SJCRH30 (cell line): ENCODE measurements at places on chromosomes 4 and X. TPM values are rescaled to one million over a fixed set of nuclear protein-coding genes. Genes with fewer than 3 reads are reported as not detected.

- peak; percentile 40 for DNase-seq
Measured at GRCh38 chr4:83771113-83771705, 235.3 kb downstream of the GPAT3 start.

GRCh38 chr4:157706155-157706554 is 466.7 kb downstream of the GASK1B start:
- DNase-seq = no peak

DNA sequence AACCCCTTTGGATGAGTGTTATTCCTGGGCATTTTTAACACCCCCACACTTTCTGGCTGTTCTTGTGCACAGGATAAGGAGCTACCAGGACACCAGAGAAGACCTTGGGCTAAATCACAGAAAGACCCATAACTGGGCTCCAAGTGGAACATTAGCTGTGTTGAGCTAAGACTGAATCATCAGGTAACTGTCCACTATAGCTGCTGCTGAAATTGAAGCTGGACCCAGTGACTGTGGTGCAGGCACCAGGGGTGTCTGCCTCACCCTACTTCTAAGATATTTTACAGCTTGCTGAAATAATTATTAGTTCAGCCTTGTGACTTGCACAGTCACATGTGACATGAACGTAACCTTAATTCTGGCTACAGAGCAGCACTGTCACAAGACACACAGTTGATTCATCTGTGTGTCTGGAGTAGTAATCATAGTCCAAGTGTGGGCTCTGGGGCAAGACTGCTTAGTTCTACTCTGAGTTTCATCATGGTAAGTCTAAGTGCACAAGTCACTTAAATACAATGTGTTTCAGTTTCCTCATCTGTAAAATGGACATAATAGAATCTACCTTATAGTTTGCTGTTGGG is 127.4 kb downstream of the SLC39A8 start:
- no peak for DNase-seq

The GIMD1 gene
- total RNA-seq = not detected in 2 replicates

- no peak for DNase-seq
Measured at GRCh38 chrX:53018627-53019026, 30.0 kb upstream of the GPR173 start.

DNA sequence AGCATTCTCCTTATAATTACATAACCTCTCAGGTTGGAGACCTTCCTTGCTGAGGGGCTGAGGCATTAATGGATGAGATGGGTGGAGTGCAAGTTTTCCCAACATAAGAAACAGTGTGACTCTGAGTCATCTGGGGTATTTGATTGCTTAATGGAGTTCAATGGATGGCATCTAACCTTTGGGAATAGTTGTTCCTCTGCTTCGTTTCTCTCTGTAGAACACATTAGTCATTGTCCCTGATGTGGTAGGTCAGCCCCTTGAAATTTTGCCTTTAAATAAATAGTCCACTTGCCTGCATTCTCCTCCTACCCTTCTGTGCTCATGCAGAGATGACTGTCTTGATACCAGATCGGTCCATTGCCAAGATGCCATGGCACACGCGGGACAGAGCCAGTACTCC is 38.6 kb downstream of the SLITRK2 start:
- DNase-seq = no peak

The USP17L21 gene
- total RNA-seq = not detected in 2 replicates

The SPANXA2 gene
- total RNA-seq = not detected in 2 replicates

The DNAJB14 gene
- 23.8 and 26.1 TPM in 2 replicates for total RNA-seq

DNA sequence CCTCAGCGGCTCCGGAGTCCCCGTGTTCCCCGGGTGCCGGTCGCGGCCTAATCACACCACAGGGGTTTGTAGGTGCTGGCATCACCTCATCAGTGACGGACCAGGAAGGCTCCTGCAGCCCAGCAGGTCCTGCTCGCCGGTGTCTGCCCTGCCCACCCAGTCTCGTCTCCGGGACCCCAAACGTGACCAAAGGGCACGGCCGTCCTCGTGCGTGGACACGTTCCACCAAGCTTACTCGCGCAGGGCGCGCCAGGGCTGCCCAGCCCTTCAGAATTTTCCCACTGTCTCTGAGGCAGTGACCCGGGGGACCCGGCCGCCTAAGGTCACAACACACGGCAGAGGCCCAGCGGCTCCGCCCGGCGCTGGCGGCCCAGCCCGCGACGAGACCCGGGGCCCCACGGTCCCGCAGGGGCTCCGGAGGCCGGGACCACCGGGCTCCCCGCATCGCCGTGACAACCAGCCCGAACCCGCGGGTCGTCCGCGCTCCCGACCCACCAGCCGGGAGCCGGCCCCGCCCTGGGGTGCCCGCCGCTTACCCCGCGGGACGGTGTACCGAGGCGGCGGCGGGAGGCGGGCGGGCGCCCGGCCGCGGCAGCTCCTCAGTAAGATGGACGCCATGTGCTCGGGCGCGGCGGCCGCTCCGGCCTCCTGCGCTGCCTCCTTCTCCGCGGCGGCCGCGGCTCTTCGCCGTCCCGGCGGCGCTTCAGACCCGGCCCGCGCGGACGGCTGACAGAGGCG is 454 bp downstream of the LETM1 start:
- peak; percentile 22 for DNase-seq

GRCh38 chr4:164700471-164700870 is 53.5 kb upstream of the SMIM31 start:
- peak; percentile 16 for DNase-seq

The BMP15 gene
- total RNA-seq = not detected in 2 replicates

The FAM9B gene
- 0.58 and 0.69 TPM in 2 replicates for total RNA-seq

DNA sequence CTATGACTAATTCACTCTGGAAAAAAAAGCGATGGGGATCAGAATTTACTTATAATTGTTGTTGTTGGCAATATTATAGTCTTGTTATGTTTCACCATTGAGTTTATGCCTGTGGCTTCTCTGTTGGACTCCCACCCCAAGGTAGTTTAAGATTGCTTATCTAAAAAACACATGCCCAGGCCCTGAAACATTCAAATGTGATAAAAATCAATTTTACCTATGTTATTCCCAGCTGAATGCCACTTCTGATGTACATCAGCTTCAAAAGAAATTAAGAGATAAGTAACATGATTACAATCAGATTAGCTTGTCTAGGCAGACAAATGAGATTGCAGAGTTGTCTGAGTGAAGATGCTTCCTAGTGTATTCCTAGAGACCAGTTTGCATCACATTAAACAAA is 484.7 kb downstream of the PCDH7 start:
- no peak for DNase-seq

DNA sequence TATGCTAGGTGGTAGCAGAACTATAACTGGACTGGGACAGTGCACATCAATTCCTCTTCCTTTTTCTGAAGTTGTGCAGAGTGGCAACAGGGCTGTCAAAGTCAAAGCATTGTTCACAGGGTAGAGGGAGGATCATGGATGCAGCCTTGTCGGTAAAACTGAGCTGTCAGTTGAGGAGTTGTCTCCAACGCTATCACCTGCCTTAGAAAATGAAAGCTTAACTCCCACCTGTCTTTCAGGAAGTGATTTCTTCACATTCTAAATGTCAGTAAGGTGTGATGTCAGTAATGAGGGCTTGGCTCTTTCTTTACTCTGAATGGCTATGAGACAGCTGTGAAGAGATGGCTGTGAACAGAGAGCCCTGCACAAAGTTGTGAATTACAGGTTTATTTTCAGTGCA is 66.4 kb upstream of the BANK1 start:
- DNase-seq = no peak

- no peak for DNase-seq
Measured at GRCh38 chrX:9610771-9611392, 146.0 kb downstream of the TBL1X start.

DNA sequence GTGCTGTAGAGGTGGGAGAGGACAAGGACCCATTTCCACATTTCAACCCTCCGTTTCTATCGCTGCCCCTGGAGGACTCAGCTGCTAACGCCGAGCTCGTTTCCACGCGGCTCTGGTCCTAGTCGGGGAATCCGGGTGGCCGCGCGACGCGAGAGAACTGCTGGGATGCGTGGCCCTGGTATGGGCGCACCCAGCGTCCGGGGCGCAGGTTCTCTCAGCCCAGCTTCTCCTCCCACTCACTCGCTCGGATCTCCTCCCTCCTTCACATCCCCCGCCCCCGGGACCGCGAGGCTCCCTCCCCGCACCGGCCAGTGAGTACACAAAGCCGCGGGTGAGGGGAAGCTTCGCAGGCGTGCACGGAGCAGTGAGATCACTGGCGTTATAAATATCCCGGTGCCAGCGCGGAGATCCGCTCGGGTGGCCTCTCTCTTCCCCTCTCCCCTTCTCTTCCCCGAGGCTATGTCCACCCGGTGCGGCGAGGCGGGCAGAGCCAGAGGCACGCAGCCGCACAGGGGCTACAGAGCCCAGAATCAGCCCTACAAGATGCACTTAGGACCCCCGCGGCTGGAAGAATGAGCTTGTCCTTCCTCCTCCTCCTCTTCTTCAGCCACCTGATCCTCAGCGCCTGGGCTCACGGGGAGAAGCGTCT is at the start of gene FGF5:
Gene FGF5, plus strand, starts transcription at position 412 of the 649 bp plus-strand sequence. Its CDS starts 161 bp downstream, at position 573.
- DNase-seq = peak; percentile 75

DNA sequence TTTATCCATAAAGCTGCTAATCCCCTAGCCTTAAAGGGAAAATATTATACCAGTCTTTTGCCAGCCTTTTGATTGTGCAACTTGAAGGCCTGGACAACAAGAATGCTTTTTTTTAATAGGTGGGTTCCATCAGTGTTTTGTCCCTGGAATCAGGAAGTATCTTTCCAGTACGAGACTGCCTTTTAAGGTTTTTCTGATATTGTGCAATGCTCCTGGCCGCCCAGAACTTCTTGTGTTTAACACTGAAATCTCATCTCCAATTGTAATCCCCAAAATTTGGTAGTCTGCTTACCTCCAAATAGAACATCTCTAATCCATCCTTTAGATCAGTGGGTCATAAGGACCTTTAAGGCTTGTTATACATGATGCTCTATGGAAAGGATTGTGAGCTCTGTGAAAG is 256.7 kb downstream of the NAF1 start:
- no peak for DNase-seq

DNA sequence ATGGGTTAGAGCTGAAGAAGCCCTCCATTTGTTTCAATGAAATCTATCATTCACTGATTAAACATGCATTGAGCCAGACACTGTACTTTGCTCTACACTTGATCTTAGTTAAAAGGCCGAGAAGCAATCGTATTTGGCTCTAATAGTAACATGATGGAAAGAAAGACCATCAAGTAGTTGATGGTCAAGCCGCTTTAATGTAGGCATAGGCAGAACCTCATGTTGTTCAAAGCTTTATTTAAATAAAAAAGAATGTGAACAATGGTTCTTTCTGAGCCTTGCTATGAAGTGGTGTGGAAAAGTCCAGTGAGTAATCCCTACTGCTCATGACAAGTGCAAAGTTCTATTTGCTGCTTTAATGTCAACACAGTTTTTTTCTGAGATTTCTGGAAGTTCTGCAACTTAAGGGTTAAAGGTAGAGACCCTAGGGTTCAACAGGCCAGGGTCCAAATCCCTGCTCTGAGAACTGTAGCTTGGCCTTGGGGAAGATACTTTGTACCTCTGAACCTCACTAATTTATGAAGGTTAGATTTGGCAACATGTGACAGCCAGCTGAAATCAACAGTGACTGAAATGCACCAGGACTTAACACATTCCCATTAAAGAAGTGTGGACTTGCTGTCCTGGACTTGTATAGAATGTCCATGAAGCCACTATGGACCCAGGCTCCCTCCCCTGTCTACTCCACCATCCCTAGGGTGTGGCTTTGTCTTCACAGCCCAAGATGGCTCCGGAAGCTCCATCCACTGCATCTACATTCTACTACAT is 17.9 kb upstream of the LAP3 start:
- no peak for DNase-seq

GRCh38 chr4:88104902-88105610 is 53.4 kb downstream of the ABCG2 start:
- DNase-seq = peak; percentile 10

- no peak for DNase-seq
Measured at GRCh38 chrX:15500497-15500966, at the start of gene BMX. TSS of gene BMX (plus strand) at chrX:15500807. CDS start at chrX:15508354, 7,547 bp downstream.
